ENCODE measurements at places on chromosomes 2 and 18. TPM values are rescaled to one million over a fixed set of nuclear protein-coding genes. Genes with fewer than 3 reads are reported as not detected.

DNA sequence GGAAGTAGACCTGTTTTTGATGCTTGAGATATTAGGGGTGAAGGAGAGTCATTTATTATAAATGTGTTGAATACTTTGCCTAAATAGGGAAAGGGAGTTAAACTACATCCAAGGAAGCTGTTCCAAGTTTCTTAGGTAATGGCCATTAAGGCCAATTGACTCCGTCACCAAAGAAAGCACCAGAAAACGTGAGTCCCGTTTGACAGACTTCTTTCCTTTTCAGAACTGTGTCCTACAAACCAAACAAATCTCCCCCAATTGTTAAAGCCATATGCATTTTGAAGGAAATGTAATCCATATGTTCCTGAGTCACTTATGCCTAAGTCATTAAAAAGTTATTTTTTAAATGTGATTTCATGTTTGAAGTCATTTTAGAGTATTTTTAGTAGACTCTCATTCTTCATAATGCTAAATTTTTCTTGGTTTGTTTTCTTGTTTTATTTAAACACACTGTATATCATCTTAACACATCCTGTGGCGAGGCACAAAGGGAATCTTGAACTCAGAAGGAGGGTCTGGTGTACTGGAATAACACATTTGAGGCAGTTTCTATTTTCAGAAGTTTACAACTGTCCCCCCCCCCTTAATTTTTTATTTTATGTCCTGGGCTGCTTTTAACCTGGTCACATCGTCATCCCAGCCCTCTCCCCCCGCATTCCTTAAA is 133.7 kb downstream of the RHBDD1 start:
- DNase-seq: no peak

DNA sequence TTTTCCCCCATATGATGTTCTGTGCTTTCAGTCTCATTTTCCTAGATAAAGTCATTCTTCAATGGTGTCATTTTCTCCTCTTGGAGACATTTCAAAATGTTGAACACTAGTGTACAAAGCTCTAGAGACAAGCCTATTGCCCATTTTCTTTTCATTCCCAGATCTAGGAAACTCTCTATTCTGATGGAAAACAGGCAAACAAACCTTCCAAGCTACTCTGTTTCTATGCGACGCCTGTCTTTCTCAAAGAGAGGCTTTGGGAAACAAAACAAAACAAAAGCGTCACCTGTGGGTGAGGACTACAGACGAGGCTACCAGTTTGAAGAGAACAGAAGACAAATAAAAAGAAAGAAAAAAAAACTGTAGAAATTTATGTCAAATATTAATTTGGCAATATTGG is 311.0 kb downstream of the CBLN2 start:
- no peak for DNase-seq

The TMEM37 gene
- total RNA-seq: 3.5 TPM

DNA sequence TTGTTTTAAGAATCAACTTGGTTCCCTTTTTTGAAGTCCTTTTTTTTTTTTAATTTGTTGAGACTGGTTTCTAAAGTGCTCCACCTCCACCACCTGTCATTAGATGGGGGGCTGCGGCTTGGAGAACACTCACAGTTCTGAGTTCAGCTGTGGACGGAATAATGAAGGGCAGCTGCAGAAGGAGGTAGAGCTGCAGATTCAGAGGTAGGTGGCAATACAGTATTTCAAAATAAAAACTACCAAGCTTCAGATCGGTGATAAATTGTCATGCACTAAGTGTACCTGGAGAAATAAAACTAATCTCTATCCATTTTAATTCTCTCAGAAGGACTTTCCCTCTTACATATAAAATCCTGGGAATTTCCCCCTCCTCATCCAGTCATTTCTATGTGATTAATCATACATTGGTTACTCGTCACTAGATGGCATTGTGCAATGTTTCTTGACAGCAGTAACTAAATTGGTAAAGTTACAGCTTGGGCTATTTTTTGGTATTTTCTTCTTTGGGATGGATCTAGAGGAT is 81.1 kb upstream of the SLC39A10 start:
- DNase-seq: peak; percentile 77
